Cardiac septum (tissue), 1 donor: ENCODE measurements at places on chromosomes 2 and 18. TPM values are rescaled to one million over a fixed set of nuclear protein-coding genes. Genes with fewer than 3 reads are reported as not detected.

- no peak for DNase-seq
These were observed 116.0 kb upstream of the RAB27B start for GRCh38 chr18:54712306-54712705.

DNA sequence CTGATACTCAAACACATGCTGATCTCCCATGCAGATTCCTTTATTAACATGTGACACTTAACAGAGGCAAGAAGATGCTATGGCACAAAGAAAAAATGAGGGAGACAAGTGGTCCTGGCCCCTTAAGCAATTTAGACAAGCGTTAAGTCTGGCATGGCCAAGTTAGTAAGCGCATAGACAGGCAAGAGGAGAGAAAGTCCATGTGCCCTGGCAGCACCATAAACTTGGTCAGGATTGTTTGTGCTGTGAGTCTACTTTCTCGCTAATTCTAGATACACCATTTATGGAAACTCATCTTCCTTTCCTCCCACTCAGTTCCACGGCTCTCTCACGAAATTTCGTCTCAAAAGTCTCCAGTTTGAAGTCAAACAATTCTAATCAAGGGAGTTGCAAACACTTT lies 138.9 kb downstream of the RBMS1 start:
- no peak for DNase-seq

INHA gene
- 0.59 TPM for total RNA-seq

DNA sequence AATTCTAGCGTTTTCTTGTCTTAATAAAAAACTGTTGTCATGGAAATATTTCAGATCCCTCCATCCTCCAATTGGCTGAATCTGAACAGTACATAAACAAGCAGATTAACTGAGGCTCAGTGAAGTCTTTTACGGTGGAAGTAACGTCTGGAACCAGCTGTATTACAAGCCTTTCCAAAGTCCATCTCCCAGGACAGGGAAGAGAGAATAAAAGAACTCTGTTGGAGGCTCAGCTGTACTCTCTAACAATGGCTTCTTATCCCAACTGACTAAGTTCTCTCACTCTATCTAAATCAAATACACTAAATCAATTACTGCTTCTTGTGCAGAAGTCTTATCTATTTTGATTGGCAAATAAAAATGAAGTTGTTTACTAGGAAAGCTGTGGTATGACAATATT lies 19.9 kb upstream of the NEDD4L start:
- no peak for DNase-seq
